ENCODE measurements at places on chromosomes 7 and 10.
A peak's percentile ranks its signal among the peaks of the same experiment; 100 is the strongest.

DNA sequence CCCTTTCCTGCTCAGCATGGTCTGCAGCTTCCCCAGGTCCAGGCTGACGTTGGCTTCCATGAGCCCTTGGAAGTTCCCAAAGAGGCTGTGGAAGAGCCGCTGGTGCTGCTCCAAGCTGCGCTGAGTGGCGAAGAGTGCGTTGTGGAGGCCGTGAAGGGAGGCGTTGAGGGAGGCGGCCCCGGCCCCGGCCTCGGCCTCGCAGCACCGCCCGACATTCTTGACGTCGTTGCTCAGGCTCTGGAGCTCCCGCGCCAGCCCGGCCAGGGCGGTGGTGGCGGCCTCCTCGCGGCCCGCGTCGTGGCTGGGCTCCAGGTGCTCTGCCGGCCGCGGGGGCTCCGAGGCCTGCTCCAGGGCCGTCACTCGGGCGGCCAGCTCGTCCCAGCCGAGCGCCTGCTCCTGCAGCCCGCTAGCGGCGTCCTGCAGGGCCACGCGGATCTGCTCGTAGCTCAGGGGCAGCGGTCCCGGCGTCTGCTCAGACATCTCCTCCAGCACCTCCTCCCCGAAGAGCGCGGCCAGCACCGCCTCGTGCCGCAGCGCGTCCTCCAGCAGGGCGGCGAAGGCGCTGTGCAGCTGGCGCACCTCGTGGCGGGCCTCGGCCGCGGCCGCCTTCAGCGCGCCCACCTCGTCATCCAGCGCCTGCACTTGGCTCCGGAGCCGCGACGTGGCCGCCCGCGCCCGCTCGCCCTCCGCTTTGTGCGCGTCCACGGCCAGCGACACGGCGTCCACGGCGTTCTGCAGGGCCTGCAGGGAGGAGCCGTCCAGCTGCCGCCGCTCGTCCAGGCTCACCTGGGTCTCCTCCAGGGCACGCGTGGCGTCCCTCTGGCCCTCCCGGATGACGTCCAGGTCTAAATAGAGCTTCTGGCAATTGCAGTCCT, 14.7 kb downstream of the MMRN2 start:
- no peak for DNase-seq

- DNase-seq, result no peak
These were observed 60.0 kb downstream of the ENO4 start for GRCh38 chr10:116909307-116909706.

GRCh38 chr7:149799397-149800168, 26.2 kb upstream of the ZNF467 start:
- DNase-seq, result peak; percentile 38

DNA sequence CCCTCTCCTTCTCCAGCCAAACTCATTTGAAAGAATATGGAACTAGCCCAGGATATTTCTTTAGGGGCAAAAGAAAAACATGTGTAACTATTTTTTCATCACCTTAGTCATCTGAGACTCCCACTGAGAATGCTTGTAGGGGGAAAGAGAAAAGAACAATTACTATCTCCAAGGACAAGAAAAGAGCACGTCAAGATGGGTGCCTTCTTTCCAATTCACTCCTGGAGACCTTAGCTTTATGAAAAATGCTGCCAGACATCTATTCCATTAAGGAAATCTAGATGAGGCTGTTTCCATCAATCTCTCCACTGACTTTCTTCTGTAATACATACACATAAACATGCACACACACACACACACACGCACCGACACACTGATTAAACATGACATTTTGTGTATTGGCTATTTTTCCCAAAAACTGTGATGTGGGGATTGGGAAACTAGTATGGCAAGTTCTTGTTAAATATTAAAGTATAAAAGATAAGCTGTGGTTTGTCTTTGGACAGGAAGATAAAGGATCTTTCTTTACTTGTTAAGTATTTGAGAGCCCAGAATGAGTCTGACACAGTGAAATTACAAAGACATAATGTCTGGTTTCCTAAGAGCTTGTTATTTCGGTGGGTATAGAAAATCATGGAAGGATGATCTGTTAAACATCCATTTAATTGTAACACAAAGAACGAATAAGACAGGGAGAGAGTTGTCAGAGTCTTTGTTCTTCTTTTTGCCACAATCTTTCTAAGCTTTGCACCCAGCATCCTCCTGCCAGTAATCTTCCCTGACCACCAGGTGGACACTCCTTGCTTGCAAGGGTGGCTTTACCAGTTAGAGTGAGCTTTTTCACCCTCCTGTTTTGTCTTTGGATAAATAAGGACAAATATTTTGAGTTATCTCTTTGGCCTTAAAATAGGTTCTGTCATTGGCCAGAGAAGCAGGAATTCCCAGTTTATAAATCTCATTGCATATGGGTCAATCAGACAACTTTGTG, 177.3 kb upstream of the TMEM72 start:
- DNase-seq, result no peak

DNA sequence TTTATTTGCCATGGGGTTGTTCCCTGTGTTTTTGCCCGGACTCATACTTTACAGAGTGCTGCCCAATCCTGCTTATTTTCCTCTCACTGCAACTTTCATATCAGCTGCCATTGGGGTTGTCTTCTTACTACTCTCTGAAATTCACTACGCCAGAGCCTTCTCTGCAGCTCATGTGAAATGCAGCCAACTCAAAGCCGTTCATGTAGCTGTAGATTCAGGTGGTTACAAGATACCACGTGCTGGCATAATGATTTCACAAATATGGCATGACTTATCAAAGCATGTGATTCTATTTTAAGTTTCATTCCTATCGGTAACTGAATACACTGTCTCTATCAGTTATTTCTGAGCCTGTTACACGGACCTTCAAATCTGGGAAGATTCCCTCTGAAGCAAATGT, 130.3 kb upstream of the WNT16 start:
- DNase-seq, result no peak

GRCh38 chr7:36048141-36048901, 104.7 kb upstream of the EEPD1 start:
- DNase-seq, result no peak

DNA sequence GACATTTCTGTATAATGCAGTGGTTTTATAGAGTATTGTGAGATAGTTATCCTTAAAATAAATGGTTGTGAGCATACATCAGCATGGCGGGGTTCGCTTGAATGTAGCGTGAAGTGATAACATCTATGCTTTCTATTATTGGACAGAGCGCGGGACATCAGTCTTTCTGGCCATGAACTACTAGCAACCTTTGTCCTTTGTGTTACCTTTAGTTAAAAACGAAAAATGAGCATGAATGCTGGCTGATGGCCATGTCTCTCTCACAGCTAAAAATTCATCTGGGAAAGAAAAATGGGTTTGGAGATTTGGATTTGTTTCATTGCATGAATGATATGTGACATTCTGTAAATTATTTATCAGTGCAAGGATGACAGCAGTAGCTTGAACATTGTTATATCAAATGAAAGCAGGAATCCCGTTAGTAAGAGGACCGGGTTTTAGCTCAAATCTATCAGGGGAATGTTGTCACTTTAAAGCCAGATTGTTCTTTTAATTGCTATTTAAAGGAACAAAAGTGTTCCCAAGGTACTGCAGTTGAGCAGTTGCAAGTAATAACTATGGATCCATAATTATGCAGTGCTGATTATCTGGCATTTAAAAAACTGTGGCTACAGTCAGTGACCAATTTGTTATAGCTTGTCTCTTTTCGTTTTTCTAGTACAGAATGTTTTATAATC, 131.0 kb downstream of the KAT6B start:
- DNase-seq, result no peak

GRCh38 chr10:132776186-132776585, 9.8 kb downstream of the NKX6-2 start:
- no peak for DNase-seq

GRCh38 chr10:77024461-77024860, 613.1 kb downstream of the KCNMA1 start:
- no peak for DNase-seq

DNA sequence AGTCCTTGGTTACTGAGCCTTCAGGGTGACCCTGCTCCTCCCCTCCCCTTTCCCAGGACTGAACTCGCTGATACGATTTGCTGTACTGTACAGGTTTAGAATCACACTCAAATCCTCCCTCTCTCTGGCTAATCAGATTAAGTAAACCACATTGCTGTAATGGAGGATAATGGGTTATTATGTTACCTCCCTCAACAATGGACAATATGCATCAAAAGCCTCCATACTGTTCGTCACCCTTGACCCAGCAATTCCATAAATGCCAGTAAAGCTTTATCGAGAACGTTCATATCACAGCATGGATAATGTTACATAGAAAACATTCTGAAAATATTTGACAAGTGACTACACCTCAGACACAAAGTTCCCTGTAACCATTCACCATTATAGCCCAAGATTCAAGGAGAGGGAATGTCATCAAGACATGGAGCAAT, 61.7 kb downstream of the FAM107B start:
- no peak for DNase-seq

Measured in activated CD4-positive, CD25-positive, alpha-beta regulatory T cell (primary cell).